ENCODE measurements at places on chromosomes 1 and 21.

DNA sequence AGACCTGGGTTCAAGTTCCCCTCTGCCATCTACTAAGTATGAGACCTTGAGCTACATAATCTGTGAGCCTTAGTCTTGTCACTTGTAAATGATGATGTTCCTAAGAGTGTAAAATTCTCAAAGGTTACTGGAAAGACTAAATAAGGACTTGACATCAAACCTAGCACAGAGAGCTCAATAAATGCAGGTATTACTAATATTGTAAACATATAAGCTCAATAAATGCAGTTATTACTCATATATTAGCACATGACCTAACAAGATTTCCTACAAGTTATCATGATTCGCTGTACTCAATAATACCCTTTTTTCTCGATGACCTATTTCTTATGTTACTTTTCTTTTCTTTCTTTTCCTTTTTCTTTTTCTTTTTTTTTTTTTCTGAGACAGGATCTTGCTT lies 174.9 kb downstream of the ZNF281 start:
- no peak for DNase-seq

DNA sequence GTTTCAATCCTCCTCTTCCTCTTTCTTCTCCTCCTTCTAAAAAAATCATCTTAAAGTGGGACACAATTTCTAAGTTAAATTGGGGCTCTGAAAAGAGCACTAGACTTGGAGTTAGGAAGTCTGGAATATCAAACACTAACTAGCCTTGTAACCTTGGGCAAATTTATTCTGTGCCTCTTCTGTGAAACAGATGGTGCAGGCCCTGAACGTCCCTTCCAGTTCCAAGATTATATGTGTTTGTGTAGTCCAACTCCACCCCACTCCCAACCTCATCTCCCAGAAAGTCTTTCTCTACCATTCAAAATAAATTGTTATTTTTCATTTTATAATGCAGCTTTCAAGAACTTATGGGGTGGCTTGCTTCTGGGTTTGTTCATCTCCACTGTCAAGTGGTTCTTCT lies 630.0 kb downstream of the LMO4 start:
- DNase-seq: no peak

DNA sequence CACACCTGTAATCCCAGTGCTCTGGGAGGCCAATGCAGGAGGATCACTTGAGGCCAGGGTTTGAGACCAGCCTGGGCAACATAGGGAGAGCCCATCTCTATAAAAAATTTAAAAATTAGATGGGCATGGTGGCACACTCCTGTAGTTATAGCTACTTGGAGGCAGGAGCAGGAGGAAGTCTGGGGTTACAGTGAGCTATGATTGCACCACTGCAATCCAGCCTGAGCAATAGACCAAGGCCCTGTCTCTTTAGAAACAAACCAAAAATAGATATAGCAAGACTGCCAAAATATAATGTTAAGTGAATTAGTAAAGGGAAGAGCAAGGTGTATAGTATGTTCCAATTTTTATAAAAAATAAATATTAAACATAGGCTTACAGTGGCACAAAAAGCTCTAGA lies 28.8 kb downstream of the PLEKHO1 start:
- DNase-seq: no peak

- no peak for DNase-seq
Observed at GRCh38 chr1:226666164-226666506, 72.9 kb downstream of the ITPKB start.

DNA sequence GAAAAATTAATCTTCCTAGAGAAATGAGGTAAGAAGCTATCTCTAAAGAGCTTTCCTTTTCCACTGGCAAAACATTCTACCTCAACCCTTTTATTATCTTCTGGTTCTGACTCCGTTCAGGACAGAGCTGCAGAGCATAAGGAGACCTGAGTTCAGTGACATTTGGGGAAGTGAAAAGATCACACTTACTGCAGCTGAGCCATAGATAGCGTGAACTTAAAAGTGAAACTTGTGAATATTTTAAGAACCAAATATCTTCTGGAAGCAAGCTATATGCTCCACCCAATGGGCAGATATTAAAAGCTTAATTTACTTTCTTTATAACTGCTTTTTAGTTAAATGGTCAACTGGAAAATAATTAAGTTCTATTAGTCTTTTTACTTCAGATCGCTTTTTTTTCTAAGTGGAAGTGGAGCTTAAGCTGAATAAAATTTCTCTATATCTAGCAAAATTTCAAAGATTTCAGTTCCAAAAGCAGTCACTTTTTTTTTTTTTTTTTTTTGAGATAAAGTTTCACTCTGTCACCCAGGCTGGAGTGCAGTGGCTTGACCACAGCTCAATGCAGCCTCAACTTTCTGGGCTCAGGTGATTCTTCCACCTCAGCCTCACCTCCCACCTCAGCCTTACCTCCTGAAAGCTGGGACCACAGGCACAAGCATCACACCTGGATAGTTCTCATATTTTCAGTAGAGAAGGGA lies 11.9 kb downstream of the PTPN22 start:
- no peak for DNase-seq

DNA sequence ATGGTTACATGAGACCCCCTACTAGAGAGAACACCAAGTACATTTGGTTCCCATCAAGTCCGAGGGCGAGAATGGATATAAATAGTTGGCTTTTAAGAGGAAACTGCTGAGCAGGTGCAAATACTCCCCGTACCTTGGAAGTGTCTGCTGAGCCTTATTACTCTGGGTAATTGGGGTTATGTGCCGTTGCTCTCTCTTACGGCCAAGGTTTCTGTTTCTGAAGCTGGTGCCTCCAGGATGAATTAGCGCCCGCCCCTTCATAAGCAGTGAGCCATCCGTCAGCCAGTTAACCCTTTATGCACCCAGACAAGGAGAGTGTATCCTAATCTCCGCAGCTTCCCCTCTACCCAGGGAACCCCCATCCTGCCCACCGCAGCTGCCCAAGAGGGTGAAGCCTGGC lies 90.4 kb upstream of the AJAP1 start:
- DNase-seq: no peak

DNA sequence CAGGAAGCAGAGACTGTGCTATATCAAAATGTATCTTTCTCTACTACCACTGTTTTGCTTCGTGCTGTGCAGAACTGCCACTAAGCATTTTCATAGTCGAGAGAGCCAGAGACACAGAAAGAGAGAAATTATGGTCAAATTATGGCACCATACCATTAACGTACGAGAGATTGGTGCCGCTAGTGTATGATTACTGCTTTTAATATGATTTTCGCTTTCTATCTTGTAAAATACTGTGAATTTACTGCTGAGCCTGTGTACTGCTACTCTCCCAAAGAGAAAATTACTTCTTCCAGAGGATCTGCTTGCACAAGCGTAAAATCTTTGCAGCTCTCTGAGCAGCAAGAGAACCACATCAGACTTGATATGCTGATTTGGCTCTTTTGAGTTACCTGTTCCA lies 71.1 kb upstream of the ZNF281 start:
- no peak for DNase-seq

- DNase-seq: no peak
Observed at GRCh38 chr21:41973861-41974751, 20.3 kb upstream of the C2CD2 start.

DNA sequence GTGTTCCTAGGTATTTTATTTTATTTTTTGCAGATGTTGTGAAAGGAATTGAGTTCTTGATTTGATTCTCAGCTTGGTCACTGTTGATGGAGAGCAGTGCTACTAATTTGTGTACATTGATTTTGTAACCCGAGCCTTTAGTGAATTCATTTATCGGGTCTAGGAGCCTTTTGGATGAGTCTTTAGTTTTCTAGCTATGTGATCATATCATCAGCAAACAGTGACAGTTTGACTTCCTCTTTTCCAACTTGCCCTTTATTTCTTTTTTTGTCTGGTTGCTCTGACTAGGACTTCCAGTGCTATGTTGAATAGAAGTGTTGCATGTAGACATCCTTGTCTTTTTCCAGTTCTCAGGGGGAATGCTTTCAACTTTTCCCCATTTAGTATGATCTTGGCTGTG lies 138.9 kb downstream of the LHX8 start:
- no peak for DNase-seq

GRCh38 chr1:30241681-30242080 lies 481.7 kb downstream of the MATN1 start:
- no peak for DNase-seq

DNA sequence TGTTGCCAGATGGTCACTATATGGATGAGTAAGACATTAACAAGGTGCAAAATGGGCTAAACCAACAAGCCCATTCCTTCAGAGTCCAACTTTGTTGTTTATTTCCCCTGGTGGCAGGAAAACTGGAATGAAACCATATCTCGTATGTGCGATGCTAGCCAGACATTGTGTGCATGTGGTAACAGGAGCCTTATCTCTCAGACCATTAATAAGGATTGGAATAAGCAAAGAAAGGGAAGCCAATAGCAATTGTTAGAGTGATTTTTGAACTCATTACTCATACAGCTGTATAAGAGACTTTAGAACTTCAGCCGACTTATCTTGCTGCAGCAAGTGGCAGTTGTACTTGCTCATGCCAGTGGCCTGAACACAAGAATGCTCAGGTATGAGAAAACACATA lies 30.0 kb upstream of the HMCN1 start:
- DNase-seq: no peak

DNA sequence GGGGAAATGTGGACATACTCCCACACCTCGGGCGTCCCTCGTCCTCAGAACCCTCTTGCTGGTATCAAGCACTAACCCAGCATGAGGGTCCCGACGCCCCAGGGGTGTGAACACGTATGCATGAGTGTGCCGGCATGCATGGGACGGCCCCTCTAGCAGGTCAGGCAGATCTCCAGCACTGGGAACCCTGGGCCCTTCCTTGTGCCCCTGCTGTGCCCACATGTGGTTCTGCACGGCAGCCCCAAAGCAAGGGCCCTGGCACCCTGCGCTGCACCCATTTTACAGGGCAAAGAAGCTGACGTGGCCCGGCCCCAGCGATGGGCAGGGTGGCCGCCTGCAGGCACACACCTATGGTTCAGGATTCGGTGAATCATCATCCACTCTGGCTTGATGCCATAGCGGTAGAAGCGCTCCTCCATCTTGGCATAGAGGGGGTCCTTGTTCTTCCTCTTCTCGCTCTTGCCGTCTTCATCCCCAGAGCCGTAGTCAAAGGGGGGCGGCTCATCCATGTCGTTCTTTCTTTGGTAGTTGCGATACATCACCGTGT lies 34.2 kb downstream of the CHD5 start:
- DNase-seq: no peak

DNA sequence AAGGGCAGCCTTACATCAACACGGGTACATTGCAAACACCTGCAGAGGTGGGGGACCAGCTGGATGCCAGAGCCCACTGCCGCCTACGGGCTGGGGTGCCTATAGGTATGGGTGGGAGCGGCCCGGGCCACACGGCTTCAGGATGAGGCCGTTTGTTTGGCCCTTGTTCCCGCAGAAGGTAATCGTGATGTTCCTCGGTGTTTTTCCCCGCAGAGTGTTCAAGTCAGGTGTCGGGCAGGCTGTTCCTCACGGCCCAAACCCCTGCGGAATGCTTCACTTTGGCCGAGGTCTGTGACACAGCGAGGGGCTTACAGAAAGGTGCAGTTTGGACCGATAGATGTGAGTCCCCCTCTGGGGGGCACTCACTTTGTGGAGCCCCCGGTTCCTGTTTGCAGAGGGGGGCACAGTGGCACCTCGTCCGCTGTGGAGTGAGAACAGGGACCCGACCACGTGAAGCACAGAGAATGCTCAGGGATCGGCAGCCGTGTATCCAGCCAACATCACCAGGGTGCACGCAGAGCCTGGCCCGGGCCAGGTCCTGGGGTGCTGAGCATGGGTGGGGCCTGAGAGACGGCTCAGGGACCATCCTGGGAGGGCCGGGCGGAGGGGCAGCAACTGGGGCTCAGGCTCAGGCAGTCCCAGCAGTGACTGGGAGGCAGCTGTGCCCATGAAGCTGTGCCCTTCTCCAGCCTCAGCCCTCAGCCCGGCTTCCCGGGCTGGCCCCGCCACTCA lies 453 bp upstream of the TTLL10 start:
- no peak for DNase-seq

DNA sequence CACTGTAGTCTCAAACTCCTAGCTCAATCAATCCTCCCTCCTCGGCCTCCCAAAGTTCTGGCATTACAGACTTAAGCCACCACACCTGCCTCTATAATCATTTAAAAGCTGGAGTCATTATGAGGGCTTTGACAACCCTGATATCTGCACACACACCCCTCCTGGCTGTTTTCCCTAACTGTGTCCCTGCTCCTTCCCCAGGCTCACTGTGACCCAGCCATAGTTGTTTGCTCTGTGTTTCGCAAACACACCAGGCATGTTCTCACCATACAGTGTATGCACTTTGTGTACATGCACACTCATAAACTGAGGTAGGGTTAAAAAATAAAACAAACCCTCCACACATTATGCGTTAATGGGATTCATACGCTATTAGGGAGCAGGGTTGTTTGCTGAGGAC lies 21.8 kb upstream of the IL20 start:
- DNase-seq: no peak

DNA sequence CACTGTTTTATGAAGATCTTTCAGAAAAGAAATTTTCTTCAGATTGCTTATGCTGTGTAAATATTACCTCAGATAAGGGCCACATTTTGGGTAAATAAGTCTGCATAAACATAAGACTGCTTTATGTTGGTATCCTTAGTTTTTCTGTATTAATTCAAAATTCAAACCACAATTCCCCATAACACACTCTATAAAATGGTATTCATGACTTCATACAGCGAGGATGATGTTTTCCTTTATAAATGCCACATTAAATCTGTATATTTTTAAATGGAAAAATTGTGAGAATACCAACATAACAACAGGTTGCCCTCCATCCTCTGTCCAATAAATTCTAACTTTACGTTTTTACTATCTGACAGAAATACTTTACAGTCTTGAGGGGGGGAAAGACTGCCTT lies 248.7 kb upstream of the CXADR start:
- no peak for DNase-seq

DNA sequence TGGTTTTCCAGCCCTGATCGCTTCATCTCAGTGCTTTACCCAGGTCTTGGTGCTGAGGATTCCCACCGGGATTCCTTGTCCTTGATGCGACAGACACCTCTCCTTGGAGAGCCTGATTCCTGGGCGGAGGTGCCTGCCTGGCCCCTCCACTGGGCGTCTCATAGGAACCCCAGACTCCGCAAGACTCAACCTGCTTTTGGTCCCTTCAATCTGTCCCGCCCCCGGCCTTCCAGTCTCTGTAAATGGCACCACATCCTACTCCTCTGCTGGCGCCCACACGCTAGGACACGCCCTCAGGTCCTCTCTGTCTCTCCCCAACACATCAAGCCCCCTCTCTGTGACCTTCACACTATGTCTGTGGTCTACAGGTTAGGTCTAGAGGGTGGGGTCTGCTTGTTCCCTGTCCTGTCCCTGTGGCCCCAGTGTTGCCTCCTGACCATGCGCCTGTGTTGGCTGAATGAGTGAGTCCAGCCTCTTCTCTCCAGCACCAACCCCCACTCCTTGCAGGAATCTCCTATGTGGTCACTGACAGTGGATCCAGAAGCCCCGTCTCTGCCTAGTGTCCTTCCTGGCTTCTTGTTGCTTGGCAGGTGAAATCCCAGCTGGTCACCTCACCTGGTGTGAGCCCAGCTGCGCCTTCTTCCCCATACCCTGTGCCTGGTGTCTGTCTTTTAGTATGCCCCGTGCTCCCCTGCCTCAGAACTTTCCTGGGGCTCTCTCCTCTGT lies 119.7 kb upstream of the C1orf174 start:
- no peak for DNase-seq

- no peak for DNase-seq
Observed at GRCh38 chr1:5891137-5891536, 101.1 kb downstream of the NPHP4 start.

Data from C1 segment of cervical spinal cord (tissue), 14 donors.